ENCODE measurements at places on chromosomes 6 and 20. TPM values are rescaled to one million over a fixed set of nuclear protein-coding genes. Genes with fewer than 3 reads are reported as not detected.

Gene VGLL2
- not detected for total RNA-seq

Gene KATNA1
- total RNA-seq: 16.7 TPM

Gene SERPINB1
- total RNA-seq: 75.6 TPM

Gene CAGE1
- total RNA-seq: 0.26 TPM

Gene CSNK2A1
- 188 TPM for total RNA-seq

Gene FILIP1
- not detected for total RNA-seq

Gene PXDC1
- total RNA-seq: 42.9 TPM

Gene WFDC10A
- total RNA-seq: not detected

Gene REM1
- not detected for total RNA-seq

Gene NCOA6
- 65.1 TPM for total RNA-seq

Gene SLC22A7
- not detected for total RNA-seq

Gene EXOC2
- total RNA-seq: 19.8 TPM

Gene MYL9
- 382 TPM for total RNA-seq

Measured in Caco-2 (cell line).